ENCODE measurements at places on chromosomes 13 and 19.

DNA sequence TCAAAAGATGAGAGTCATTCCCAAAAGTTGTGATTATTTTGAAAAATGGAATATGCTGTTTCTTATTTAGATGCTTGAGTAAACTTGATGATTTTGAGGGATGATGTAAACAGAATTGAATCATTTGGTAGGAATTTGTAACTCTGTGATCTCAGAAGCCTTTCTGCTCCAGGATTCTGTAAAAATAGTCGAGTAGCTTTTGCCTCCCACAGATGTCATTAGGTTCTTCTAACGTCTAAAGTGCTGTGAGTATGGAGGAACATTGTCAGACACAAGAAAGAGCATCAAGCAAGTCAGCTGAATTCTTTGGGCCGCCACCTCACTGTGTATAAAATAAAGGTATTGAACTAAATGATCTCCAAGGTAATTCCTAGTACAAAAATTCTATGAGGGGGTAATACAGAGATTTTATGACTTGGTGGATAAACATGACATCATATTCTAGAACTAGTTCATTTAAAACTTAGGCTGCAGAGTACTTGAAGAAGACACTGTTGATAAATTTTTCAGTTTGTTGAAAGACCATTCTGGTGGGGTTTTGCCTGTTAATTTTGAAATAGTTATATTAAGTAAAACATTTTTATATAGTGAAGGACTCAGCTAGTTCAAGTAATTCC lies 1.4 kb upstream of the GPR183 start:
- DNase-seq = no peak

DNA sequence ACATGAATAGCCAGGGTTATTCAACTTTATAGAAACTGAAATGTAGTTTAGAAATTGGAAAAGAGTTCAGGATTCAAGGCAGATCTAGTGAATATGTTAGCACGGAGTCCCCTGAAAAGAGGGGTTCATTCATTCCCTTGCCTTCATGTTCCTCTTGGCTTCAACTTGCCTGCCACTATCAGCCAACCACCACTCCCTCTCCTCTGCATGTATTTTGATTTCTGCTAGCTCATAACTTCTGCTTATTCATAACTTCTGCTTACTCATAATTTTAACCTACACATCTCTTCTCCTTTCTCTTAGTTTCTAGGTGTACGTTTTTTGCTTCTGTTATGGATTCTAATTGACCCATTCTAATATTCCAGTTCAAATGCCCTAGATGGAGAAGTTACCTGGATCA lies 5.5 kb upstream of the SERTM1 start:
- DNase-seq = no peak

DNA sequence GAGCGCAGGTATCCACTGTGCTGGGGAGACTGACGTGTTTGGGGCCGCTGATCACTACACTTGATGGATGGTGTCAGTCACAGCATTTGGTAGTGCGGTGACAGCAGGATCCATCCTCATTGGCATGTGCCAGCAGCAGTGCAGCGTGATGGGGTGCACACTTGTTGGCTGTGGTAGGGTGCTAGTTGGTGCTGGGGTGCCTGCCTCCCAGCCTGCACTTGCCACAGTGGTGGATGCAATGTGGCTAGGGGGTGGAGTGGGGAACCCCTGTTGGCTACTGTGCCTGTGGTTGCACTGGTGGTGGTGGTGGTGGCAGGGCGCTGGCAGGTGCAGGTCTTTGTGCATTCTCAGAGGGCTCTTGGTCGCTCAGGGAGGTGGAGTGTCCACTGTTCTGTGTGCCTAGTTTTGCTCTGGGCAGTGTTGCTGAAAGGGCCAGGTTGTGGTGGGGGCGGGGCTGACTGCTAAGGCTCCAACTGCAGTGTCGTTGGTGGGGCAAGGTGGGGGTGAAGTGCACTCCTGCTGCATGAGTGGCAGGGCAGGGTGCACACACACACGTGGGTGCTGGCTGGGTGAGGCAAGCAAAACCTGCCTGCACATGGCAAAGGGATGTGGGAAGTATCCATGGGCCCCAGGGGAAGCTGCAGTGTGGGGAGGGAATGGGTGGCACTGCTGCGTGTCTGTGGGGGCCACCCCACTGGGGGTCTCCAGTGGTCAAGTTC lies 84.8 kb downstream of the ZMYM2 start:
- no peak for DNase-seq

DNA sequence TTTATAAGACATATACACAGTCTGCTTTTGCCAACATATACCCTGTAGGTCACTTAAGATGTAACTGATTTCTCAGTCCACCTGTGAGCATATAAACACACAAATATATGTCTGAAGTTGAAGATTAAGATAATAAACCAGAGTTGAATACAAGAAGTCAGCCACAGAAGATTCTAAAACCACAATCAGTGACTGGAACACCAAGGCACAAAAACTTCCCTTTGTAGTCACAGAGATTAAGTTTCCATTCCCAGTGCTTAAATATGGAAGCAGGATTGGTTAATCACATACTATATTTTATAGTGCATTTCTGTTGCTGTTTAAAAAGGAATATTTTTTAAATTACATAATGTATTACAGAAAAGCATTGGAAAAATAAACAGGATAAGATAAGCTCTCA lies 39.9 kb downstream of the MTMR6 start:
- DNase-seq = no peak

DNA sequence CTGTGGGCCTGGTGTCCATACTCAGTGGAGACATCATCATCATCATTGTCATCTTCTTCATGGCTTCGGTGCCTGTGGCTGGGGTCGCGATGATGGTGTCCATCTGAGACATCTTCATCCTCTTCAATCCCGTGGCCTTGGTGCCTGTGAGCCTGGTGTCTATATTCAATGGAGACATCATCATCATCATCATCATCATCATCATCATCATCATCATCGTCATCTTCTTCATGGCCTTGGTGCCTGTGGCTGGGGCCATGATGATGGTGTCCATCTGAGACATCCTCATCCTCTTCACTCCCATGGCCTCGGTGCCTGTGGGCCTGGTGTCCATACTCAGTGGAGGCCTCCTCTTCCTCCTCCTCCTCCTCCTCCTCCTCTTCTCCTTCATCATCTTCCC lies 917 bp downstream of the HRC start:
- no peak for DNase-seq
